ENCODE measurements at places on chromosomes 13 and 19.
A peak's percentile ranks its signal among the peaks of the same experiment; 100 is the strongest.

GRCh38 chr13:42486711-42487198 lies 87.2 kb upstream of the TNFSF11 start:
- peak; percentile 92 for DNase-seq

- DNase-seq = peak; percentile 45
Measured at GRCh38 chr13:38582133-38582532, 104.7 kb upstream of the FREM2 start.

- DNase-seq = peak; percentile 29
Measured at GRCh38 chr13:26585136-26585535, 27.7 kb downstream of the WASF3 start.

DNA sequence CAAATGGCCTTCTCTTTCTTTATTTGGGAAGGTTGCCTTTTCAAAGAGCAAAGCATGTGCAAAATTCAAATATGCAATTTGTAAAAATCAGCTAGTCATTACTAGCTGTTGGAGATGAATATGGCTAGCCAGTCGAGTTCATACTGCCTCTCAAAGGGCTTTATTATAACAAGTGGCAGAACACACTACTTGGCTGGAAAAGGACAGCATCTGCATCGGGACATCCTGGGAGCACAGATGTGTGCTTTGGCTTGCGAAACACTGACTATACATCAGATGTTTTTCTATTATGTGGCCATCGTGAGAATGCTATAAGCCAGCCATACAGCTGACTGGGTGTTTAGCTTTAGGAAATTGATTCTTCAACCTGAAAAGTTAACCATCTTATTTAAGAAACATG lies 424.2 kb downstream of the KCTD12 start:
- no peak for DNase-seq

GRCh38 chr13:31943591-31943990 lies 88.0 kb upstream of the FRY start:
- DNase-seq = no peak

DNA sequence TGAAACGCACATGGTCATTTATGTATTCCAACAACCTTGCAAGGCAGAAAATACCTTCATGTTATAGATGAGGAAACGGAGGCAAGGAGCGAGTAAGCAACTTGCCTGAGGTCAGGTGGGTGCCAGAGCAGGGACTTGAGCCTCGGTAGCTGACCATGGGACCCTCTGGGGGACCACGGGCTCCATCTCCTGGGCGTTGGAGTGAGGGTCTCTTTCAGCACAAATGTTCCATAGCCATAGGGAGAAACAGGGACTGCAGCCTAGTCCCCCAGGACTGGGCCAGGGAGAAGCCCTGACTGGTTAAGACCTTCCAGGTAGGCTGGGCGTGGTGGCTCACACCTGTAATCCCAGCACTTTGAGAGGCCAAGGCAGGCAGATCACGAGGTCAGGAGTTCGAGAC lies 38.4 kb upstream of the ADGRE5 start:
- DNase-seq = no peak

DNA sequence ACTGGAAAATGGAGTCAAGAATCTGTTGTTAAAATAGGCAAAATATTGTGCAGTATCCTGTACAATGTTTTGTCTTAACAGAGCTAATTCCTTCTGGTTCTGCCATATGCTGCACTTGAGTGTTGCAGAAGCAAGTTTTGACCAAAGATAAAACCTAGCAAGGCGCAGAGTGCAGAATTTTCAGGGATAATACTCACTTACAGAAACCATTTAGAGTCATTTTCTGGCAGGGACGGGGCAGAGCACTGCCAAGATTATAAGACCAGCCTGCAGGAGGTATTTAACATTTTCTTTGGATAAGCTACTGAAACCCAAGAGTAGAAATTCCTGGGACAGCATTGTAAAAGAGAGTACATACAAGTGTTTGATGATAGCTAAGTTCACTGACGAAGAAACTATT lies 159.5 kb upstream of the EDNRB start:
- peak; percentile 9 for DNase-seq

DNA sequence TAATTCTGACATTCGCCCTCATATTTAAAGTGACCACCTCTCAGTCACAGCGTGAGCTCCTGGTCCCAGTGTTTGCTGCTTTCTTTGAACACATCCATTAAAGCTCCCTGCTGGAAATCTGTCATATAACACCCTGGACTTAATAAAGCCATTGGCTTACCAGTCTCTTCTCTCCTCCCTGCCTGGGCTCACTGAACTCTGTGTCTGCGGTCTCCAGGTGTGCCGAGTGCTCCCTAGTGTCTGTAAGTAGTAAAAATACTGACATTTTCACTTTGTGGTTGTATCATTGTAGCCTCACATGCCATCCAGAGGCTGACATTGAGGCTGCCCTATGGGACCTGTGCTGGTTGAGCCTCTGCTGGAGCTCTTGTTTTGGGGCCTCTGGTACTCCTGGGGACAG lies 2.6 kb upstream of the PSG11 start:
- no peak for DNase-seq

GRCh38 chr19:54312436-54313377 lies at the start of gene LILRA5:
Gene LILRA5, minus strand, starts transcription at chr19:54313166. Its CDS starts 147 bp downstream, at chr19:54313019.
- DNase-seq = no peak

GRCh38 chr19:39140594-39140993 lies 15.0 kb downstream of the PAK4 start:
- DNase-seq = no peak

GRCh38 chr13:31476753-31477152 lies 262.6 kb upstream of the RXFP2 start:
- peak; percentile 62 for DNase-seq

Data from cardiac fibroblast (primary cell).